ENCODE measurements at places on chromosomes 16 and 17.

DNA sequence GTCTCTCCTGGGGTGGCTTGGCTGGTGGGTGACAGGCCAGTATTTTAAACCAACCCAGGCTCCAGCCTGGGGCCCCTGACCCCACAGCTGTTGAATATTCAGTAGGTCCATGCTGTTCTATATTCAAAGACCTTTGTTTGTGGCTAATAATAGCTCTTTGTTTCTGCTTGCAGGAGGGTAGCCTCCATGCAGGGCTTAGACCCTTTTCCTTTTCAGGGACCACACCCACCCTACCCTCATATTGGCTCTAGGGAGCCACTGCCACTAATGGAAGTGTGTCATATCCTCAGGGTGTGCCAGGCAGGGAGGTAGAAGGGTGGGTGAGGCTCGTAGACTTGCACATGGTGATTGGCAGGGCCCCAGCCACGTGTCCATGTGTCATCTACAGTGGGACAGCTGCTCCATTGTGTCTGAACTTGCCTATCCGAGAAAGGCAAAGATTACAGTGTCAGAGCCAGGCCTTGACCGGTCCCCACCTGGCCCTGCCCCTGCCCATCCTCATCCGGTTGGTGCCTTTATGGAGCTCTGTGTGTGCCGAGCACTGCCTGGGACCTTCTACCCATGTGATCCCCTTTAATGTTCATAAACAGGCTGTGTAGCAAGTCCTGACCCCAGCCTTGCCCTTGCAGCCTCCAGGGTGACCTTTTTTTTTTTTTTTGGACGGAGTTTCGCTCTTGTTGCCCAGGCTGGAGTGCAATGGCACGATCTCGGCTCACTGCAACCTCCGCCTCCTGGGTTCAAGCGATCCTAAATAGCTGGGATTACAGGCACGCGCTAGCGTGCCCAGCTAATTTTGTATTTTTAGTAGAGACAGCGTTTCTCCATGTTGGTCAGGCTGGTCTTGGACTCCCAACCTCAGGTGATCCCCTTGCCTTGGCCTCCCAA lies 22.1 kb downstream of the TMC7 start:
- DNase-seq, result no peak

- no peak for DNase-seq
Measured at GRCh38 chr16:3681206-3681605, 26.7 kb downstream of the DNASE1 start.

DNA sequence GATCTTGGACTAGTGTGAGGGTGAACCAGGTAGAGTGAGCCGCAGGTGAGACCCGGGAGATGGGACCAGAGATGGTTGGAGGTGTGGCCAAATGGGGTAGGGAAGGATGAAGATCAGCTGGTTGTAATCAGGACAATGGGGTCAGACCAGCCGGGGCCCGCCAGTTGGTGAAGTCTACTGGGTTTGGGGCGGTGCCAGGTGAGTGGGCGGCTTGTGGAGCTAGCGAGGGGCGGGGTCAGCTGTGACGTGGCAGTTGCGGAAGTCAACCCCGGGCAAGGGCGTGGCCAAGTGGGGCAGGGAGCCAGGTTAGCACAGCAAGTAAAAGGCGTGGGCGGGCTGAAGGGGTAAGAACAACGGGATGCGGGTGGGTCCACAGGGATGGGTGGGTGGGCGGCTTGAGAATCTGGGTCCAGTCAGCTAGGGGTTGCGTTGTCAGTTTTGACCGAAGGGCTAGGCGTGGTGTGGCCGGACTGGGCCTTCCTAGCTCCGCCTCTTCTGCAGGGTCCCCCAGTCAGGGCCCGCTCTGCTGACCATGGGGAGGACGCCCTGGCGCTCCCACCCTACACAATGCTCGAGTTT lies 25.5 kb upstream of the ALKBH5 start:
- peak; percentile 58 for DNase-seq

- no peak for DNase-seq
Measured at GRCh38 chr17:41256291-41256685, 1.1 kb downstream of the KRTAP9-9 start.

GRCh38 chr17:245611-246010 lies 64.2 kb upstream of the DOC2B start:
- no peak for DNase-seq

DNA sequence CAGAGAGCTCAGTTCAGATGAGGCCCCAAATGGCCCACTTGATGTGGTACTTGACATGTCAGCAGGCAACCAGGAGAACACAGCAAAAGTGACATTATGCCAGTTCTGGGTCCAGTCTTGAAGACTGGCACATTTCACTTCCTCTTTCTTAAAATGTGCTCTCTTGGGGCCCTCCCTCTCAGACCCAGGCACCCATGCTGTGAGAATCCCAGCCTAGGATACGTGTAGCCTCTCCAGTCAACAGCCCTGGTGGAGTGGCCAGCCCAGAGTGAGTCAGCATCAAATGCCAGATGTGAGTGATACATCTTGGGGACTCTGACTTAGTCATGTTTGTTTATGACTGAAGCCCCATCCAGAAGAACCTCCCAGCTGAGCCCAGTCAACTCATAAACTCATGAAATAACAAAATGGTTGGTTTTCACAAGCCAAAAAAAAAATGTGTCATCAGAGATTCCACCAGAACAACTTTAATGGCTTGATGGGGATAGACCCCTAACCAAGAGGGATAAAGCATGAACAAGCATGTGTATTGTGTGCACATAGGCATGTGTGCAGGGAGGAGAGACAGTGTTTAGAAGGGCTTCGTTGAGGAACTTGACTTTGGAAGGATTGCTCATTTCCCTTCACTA lies 82.5 kb upstream of the TNRC6C start:
- DNase-seq, result no peak

DNA sequence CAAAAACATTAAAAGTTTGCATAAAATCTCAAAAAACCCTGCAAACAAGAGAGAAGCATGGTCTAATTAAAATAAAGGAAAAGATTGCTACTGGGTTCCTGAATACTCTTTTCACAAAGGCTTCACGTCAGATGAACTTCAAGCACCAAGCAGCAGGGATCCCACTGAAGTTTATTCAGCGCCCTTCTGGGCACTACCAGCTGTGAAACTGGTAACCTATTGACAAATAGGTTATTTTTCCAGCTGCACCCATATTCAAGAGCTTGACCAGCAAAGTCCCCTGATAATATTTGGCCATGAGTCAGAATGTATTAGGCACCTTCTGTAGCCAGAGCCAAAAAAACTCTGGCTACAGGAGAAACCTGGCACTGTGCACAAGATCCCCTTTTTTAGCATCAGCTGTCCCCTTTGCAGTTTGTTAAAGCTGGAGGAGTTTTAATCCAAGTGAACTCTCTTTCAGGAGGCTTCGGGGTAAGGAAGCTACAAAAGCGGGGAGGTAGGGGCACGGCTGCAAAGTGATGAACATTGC lies 60.3 kb downstream of the GRIN2A start:
- no peak for DNase-seq

GRCh38 chr16:1164975-1165374 lies 12.1 kb downstream of the CACNA1H start:
- DNase-seq, result no peak

- DNase-seq, result no peak
Measured at GRCh38 chr16:46923513-46924295, 39.5 kb downstream of the GPT2 start.

GRCh38 chr17:81528384-81528650 lies 140 bp downstream of the FSCN2 start:
- DNase-seq, result no peak

- DNase-seq, result no peak
Measured at GRCh38 chr16:67006930-67007658, 18.7 kb downstream of the CES4A start.

GRCh38 chr17:69060822-69061221 lies at the start of gene ABCA9:
ABCA9 (minus strand) TSS chr17:69060927; CDS start chr17:69051126, 9,801 bp downstream.
- DNase-seq, result no peak

- DNase-seq, result peak; percentile 69
Measured at GRCh38 chr17:43760254-43760852, 1.8 kb upstream of the SOST start.

GRCh38 chr17:4766723-4767122 lies 5.0 kb upstream of the TM4SF5 start:
- no peak for DNase-seq

GRCh38 chr16:46638947-46639925 lies 18.1 kb upstream of the SHCBP1 start:
- DNase-seq, result no peak

- DNase-seq, result no peak
Measured at GRCh38 chr16:71777329-71777728, 31.3 kb downstream of the AP1G1 start.

DNA sequence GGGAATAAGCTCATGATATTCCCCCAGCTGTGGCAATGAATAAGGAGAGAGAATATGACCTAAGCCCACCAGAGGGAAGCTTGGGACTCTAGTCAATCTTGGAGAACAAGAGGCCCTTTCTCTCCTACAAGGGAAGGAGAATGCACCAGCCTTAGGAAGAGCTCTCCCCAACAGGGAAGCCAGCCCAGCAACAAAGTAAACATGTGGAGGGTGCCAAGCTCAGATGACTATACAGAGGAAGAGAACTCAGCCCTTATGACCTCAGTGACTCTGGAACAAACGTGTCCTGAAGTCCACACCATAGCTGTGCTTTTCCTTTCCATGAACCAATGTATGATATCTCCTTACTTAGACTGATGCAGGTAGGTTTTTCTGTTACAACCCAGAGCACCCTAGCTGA lies 219.7 kb downstream of the GSG1L start:
- DNase-seq, result no peak

DNA sequence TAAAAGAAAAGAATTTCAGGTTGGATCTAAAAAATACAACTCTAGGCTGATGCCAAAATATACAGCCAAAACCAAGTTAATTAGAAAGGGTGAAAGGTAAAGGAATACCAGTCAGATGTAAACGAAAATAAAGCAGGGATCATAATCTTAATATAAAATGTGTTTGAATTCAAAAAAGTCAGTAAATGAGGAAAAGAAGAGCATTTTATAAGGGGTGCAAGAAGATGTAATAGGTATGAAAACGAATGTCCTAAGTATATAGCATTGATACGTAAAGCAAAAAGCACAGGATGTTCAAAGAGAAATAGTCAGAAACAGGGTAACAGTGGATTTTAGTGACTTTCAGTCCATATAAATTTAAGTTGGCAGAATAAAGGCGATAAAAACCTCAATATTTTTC lies 2.5 kb downstream of the OR3A1 start:
- no peak for DNase-seq

- no peak for DNase-seq
Measured at GRCh38 chr16:12300490-12300889, 324.0 kb downstream of the SNX29 start.

GRCh38 chr17:4514206-4514605 lies 15.5 kb downstream of the SPNS2 start:
- no peak for DNase-seq

DNA sequence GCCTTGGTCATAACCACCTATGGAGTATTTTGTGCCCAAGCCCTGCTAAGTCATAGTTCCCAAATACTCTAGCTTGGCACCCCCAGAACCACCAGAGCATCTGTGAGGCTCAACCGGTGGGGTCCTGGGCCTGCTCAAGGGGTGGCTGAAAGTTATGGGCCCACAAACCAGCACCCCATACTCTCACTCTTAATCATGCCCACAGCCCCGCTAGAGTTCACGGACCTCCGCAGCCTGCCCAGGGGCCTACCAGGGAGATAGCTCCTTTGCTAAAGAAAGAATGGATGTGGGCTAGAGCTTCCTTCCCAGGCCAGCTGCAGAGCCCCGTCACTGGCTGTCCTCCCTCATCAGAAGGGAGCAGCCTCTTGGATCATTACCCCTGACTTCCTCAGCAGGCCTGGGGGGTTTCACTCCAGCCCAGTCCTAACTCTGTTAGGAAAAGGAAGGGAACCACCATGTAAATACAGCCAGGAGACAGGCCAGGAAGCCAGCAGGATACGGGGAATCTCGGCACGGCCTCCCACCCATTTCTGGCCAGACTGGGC lies 1.4 kb downstream of the GIT1 start:
- no peak for DNase-seq

DNA sequence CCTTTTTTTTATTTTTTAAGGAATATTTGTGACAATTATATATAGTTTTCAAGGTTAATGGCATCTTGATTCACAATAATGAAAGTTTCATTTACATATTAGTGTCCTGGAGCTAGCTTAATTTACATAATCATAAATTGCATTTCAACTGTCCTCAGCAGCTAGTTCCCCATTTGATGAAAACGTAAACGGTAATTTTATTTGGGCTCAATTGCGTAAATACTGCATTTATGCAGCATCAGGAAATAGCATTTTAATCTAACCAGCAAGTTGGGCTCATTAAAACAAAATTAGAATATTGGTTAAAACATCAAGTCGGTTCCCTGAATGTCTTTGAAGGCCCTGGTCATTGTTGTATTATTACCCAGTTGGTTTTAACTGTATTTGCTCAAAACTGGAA lies 136.8 kb upstream of the CDH5 start:
- DNase-seq, result no peak

DNA sequence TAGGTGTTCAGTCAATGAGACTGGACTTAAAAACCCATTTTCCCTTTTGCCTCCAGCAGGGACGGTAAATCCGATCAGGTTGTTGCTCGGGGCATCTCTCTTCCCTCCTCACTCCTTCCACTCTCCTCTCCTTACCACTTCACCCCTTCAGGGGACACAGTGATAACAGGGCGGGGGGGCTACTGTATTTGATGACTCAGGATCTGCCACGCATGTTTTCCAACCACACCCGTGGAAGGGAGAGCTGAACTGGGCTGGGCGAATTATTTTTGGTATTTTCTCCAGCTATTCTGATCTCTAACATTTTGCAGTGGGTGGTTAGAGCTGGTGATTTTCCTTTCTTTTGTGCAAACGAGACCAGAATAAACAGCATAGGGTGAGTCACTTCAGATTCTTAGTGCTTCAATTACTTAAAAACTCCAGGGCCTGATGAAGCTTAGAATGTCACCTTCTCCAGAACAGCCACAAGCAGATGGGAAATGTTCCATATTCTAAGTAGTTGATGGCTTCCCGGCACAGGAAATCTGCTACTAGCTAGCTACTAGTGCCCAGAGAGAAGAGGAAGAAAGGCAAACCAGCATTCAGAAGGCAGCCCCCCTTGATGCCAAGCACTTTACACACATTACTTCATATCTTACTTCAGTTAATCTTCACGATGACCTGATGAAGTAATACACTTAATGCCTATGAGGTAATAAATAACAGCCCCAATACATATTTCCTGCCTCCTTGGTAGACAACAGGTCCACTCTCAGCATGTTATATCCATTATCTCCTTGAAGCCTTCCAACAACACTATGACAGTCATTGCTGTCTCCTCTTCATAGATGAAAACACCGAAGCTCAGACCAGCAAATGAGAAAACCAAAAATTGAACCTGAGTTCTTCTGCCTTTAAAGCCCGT lies 74.1 kb downstream of the ASIC2 start:
- DNase-seq, result no peak

- no peak for DNase-seq
Measured at GRCh38 chr17:68315930-68316329, 24.6 kb downstream of the ARSG start.

DNA sequence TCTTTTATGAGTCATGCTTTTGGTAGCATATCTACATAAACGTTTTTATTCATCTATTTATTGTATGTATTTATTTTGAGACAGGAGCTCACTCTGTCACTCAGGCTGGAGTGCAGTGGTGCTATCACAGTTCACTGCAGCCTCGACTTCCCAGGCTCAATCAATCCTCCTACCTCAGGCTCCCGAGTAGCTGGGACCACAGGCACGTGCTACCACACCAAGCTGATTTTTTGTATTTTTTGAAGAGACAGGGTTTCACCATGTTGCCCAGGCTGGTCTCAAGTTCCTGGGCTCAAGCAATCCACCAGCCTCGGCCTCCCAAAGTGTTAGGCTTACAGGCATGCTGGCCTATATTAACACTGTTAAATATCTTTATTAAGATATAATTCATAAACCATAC lies 20.4 kb upstream of the IL4R start:
- no peak for DNase-seq

- no peak for DNase-seq
Measured at GRCh38 chr16:55179852-55180585, 144.0 kb upstream of the IRX6 start.

GRCh38 chr16:67155295-67156142 lies 4.2 kb downstream of the TRADD start:
- no peak for DNase-seq
